ENCODE measurements at places on chromosomes 2 and 18. TPM values are rescaled to one million over a fixed set of nuclear protein-coding genes. Genes with fewer than 3 reads are reported as not detected.

ALPG gene
- total RNA-seq: not detected

NEDD4L gene
- 30.9 TPM for total RNA-seq

PROKR1 gene
- total RNA-seq: 0.18 TPM

SALL3 gene
- 0.09 TPM for total RNA-seq

ZSWIM2 gene
- total RNA-seq: not detected

FAM228A gene
- total RNA-seq: 3.9 TPM

ITPRIPL1 gene
- total RNA-seq: 2.8 TPM

TMEM182 gene
- total RNA-seq: 2.6 TPM

CD207 gene
- total RNA-seq: 1.4 TPM

SGO2 gene
- total RNA-seq: 2.6 TPM

ODC1 gene
- total RNA-seq: 33.1 TPM

SCYGR4 gene
- total RNA-seq: not detected

Data from sciatic nerve (tissue), 2 donors.